ENCODE measurements at places on chromosomes 3 and 15.

GRCh38 chr15:81373775-81374395 lies at the start of gene TMC3:
TMC3 (minus strand) TSS chr15:81374213; CDS start chr15:81374077, 136 bp downstream.
- DNase-seq, result no peak

DNA sequence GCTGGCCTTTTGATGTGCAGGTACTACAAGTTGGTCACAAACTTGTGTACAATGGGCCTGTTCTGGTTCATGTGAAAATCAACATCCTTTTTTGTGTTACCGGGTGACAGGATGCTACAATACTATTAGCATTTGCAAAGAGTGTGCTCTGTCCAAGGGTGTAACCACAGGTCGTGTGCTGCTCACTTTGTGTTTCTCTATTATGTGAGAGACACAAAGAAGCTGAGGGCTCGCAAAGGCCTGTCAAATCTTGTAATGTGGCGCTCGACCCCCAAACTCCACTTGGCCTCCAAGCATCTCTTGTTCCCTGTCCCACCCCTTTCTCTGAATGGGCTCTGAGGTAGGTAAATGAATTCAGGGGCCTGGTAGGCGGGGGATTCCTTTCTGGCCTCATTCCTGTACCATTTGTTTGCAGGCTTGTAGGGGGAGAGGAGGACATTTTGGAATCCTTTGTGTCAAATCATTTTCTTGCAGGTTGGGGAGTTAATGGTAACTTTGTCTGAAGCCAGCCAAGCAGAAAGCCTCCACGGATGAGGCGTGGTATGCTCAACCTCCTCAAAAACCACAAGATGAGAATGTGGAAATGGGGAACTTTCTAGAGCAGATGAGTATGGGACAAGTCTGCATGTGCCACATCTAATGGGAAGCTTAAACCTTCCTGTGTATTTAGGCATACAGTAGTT lies 109.1 kb downstream of the OPA1 start:
- DNase-seq, result no peak

DNA sequence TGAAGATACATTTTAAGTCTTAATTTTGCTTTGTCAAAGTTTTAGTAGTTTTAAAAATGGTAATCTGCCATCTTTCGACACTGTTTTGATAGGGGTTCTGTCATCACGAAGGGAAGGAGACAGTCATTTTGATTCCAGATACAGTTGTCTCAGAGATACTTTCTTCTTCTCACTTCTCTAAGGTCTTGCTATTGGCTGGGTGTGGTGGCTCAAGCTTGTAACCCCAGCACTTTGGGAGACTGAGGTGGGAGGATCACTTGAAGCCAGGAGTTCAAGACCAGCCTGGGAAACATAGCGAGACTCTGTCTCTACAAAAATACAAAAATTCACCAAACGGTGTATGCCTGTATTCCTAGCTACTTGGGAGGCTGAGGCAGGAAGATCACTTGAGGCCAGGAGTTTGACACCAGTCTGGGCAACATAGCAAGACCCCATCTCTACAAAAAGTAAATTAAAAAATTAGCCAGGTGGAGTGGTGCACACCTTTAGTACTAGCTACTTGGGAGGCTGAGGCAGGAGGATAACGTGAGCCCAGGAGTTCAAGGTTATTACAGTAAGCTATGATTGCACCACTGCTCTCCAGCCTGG lies 3.3 kb downstream of the RAB8B start:
- DNase-seq, result no peak

- no peak for DNase-seq
These were observed 352.6 kb downstream of the OCA2 start for GRCh38 chr15:27746401-27746955.

GRCh38 chr3:144106970-144107369 lies 135.3 kb downstream of the DIPK2A start:
- DNase-seq, result no peak

- DNase-seq, result no peak
These were observed 48.7 kb upstream of the CPB1 start for GRCh38 chr3:148778926-148779325.

- DNase-seq, result no peak
These were observed 113.2 kb upstream of the TP63 start for GRCh38 chr3:189517981-189518380.

DNA sequence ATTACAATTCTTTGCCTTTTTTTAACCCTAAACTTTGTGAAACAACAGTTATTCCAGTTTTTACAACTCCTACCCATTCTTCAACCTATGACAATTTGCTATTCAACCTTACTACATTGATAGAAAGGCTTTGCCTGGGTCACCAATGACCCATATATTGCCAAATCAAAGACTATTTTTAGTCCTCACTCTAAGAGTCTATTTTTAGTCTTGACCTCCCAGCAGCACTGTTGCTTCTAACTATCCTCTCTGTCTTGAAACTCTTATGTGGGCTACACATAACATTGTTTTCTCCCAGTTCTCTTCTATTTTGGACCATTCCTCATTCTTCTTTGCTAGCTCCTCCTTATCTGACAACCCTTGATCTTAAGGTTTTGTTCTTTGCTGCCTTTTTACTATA lies 71.4 kb downstream of the C3orf80 start:
- DNase-seq, result no peak

- DNase-seq, result no peak
These were observed 119.3 kb downstream of the HCN4 start for GRCh38 chr15:73249499-73249898.

Measured in urothelium cell line (cell line).